ENCODE measurements at places on chromosomes 1 and 21.

DNA sequence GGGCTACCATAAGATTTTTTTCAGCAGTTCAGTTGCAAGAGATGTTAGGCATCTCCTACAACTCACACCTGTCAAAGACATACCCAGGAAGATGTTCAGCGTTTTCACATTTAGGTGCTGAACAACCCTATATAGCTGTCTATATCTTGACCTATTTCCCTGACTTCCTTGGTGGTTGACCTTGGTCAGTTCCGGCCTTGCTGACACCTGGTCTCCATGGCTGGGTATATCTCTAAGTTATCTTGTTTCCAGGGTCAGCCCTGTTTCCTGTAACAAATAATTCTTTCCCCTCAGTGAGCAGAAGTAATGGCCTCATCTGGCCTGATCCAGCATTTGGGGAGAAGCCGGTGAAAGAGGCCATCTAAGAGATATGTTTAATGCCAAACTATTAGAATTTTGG, 2.4 kb upstream of the BTG2 start:
- no peak overlapping the region for H3K4me3 ChIP-seq
- DNase-seq, result no peak
- peaks cover 34% of the 10 kb centered on the region for H3K4me1 ChIP-seq
- peaks cover 41% of the 10 kb centered on the region for H3K36me3 ChIP-seq
- H3K27ac ChIP-seq, result peak overlapping the region; percentile 100
- H3K27me3 ChIP-seq, result no peaks in the 10 kb centered on the region

DNA sequence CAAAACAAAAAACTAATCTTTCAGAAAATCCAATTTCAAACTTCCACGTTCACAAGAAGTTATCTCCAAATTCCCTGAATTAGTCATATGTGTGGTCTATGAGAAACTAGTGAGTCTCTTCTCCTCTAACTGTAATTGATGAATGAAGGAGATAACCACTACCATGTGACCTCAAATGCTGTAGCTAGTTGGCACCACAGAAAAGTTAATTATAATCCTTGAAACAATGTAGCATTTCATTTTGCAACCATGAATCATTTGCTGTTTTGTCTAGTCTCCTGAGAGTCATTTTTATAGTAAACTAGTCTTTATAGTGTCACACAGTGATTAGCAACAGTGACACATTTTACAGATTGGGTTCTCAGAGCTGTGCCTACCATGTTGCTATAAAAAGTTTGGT, 287.5 kb downstream of the LRRIQ3 start:
- DNase-seq, result no peak
- no peaks in the 10 kb centered on the region for H3K36me3 ChIP-seq
- H3K4me3 ChIP-seq, result no peak overlapping the region
- H3K4me1 ChIP-seq, result no peaks in the 10 kb centered on the region
- H3K27me3 ChIP-seq, result no peaks in the 10 kb centered on the region
- no peak overlapping the region for H3K27ac ChIP-seq

DNA sequence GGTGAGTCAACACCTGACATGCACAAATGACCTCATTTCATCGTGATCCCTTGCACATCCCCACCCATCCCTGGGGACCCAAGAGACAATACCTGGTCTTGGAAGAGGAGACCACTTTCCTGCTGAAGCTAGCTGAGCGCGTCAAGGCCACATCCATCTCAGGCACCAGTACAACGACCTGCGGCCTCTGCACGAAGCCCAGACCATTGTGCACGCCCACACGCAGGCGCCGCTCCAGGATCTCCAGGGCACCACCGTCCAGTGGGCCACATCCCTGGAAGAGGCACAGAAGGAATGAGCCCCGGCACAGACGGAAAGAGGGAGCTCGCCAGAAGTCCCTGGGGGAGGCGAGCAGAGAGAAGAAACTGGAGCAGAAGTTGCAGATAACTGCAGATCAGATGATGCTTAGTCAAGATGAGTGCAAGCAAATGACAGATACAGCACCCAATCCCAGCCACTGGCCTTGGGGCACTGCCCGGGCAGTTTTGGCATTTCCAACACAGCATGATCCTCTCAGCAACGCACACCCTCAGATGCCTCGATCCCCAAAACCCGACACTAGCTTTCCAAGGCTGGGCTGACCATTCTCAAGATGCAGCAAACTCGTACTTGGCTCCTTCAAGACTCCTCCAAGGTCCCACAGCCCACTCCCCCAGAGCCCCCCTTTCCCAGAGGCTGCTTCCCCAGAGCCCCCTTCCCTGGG, 44.1 kb downstream of the NPHP4 start:
- no peak for DNase-seq
- no peaks in the 10 kb centered on the region for H3K4me1 ChIP-seq
- peaks cover 8% of the 10 kb centered on the region for H3K36me3 ChIP-seq

DNA sequence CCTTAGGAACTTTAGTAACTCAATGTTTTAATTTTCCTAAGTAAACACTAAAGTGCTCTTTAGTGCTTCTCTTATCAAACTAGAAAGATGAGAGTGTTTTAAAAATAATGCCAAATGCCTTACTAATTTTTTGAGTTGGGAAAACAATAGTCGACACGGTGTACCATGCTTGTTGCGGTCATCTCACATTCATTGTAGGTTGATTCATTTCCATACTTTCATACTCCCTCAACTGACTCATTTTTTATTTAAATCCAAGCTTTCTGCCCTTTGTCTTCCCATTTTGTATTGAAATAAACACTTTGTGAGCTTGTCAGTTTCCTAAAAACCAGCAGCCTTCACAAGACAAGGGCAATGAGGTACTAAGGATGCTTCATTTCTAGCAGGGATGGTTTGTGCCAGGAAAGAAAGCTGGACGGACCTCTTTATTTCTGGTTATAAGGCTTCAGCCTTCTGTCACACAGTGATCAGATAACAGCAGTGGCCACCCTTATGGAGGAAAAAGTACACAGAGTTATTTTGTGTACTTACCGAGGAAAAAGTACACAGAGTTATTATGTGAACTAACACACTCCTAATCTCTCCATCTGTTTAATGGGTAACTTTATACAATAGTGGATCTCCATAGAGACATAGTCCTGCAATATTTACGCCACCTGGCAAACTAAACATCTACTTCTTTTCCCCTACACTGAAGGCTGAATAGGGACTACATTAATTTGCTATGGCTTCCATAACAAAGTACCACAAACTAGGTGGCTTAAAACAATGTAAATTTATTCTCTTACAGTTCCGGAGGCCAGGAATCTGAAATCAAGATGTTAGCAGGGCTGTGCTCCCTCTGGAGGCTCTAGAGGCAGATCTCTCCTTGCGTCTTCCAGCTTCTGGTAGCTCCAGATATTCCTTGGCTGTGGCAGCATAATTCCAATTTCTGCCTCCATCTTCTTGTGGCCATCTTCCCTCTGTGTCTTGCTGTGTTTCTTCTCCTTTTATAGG, 13.0 kb upstream of the CCDC190 start:
- H3K27me3 ChIP-seq, result peaks cover 59% of the 10 kb centered on the region
- no peaks in the 10 kb centered on the region for H3K4me1 ChIP-seq
- H3K27ac ChIP-seq, result no peak overlapping the region

GRCh38 chr1:33516428-33516827, 44.0 kb downstream of the ZSCAN20 start:
- H3K4me3 ChIP-seq, result no peak overlapping the region
- peaks cover 67% of the 10 kb centered on the region for H3K27me3 ChIP-seq
- H3K36me3 ChIP-seq, result no peaks in the 10 kb centered on the region
- no peak overlapping the region for H3K27ac ChIP-seq
- H3K4me1 ChIP-seq, result no peaks in the 10 kb centered on the region
- DNase-seq, result no peak

DNA sequence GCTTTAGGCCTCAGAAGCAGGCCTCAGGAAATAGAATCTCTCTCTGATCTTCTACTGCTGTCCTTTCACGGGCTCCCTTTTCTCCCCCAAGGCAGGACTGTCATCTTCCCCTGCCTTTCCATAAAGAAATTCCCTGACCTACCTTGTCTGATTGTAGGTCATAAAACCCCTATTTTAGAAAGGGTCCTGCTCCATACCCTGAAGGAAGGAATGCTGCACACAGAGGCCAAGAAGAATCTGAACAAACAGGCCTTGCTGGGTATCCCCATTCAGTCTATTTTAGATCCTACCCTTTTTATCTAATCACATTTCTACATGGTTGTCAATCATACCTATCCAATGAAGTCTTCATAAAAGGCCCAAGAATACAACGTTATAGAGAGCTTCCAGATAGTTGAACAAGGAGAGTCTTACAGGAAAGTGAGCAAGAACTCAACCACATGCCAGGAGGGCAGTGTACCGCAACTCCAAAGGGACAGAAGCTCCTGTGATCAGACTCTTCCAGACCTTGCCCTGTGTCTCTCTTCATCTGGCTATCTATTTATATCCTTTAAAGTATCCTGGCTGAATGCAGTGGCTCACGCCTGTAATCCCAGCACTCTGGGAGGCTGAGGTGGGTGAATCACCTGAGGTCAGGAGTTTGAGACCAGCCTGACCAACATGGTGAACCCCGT, 93.1 kb downstream of the SLC16A1 start:
- peaks cover 3% of the 10 kb centered on the region for H3K4me1 ChIP-seq
- no peak overlapping the region for H3K4me3 ChIP-seq
- no peaks in the 10 kb centered on the region for H3K36me3 ChIP-seq
- H3K27ac ChIP-seq, result no peak overlapping the region
- DNase-seq, result no peak

- no peaks in the 10 kb centered on the region for H3K4me1 ChIP-seq
- no peak overlapping the region for H3K4me3 ChIP-seq
- no peak overlapping the region for H3K27ac ChIP-seq
- no peaks in the 10 kb centered on the region for H3K27me3 ChIP-seq
- H3K36me3 ChIP-seq, result peaks cover 4% of the 10 kb centered on the region
- no peak for DNase-seq
These were observed 17.8 kb downstream of the HLCS start for GRCh38 chr21:36948686-36949085.

DNA sequence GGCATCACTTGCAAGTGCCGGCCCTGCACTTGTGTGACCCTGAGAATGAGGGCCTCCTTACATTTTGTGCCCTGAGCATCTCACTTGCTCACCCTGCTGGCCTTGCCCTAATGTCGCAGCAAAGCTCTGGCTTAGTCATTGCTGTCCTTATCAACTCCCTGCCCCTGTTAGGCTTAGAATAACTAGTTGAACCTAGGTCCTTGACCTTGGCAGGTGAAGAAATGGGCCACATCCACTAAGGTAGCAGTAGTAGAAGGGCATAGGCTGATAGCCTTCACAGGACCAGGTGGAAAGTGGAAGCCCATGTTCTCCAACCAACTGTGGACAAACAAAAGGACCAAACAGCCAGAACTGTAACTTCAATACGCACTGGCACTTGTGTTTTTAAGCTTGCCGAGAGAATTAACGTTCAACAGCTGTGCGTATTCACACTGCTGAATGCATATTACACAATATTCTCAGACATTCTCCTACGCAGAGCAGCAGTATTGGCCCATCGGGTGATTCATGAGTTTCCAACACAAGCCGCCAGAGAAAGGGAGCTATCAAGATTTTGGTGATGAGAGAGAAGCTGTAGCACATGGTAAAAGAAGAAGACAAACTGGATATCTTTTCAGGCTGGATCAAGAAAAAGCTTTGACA, 27.7 kb upstream of the PTGFRN start:
- H3K27me3 ChIP-seq, result no peaks in the 10 kb centered on the region
- no peaks in the 10 kb centered on the region for H3K36me3 ChIP-seq
- H3K4me3 ChIP-seq, result no peak overlapping the region
- no peak overlapping the region for H3K27ac ChIP-seq
- H3K4me1 ChIP-seq, result no peaks in the 10 kb centered on the region
- peak; percentile 7 for DNase-seq

- DNase-seq, result no peak
- no peak overlapping the region for H3K4me3 ChIP-seq
- H3K4me1 ChIP-seq, result no peaks in the 10 kb centered on the region
- H3K36me3 ChIP-seq, result no peaks in the 10 kb centered on the region
- no peaks in the 10 kb centered on the region for H3K27me3 ChIP-seq
These were observed 16.4 kb downstream of the CCN1 start for GRCh38 chr1:85596947-85597346.

- H3K27ac ChIP-seq, result peak overlapping the region; percentile 98
- H3K36me3 ChIP-seq, result peaks cover 30% of the 10 kb centered on the region
- DNase-seq, result no peak
- peaks cover 60% of the 10 kb centered on the region for H3K4me1 ChIP-seq
- no peaks in the 10 kb centered on the region for H3K27me3 ChIP-seq
- peak overlapping the region; percentile 94 for H3K4me3 ChIP-seq
These were observed 82.2 kb upstream of the AK4 start for GRCh38 chr1:65065524-65066418.

DNA sequence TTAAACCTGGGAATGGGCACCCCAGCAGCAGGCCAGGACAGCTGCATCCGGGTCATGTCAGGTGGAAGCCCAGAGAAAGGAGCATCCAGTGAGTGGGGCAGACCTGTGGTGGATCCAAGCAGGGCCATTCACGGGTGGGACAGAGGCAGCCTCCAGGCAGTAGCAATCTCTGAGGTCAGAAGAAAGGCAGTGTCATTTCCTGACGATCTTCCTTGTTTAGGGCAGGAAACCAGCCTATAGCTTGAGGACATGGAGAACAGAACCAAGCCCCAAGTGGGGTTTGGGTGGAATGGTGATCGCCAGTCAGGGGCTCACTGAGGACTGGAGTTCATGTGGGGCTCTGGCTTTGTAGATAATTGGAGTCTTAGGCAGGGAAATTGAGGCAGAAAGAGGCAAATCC, 209.4 kb downstream of the HIVEP3 start:
- H3K4me1 ChIP-seq, result peaks cover 12% of the 10 kb centered on the region
- DNase-seq, result no peak
- peaks cover 6% of the 10 kb centered on the region for H3K36me3 ChIP-seq
- no peaks in the 10 kb centered on the region for H3K27me3 ChIP-seq

DNA sequence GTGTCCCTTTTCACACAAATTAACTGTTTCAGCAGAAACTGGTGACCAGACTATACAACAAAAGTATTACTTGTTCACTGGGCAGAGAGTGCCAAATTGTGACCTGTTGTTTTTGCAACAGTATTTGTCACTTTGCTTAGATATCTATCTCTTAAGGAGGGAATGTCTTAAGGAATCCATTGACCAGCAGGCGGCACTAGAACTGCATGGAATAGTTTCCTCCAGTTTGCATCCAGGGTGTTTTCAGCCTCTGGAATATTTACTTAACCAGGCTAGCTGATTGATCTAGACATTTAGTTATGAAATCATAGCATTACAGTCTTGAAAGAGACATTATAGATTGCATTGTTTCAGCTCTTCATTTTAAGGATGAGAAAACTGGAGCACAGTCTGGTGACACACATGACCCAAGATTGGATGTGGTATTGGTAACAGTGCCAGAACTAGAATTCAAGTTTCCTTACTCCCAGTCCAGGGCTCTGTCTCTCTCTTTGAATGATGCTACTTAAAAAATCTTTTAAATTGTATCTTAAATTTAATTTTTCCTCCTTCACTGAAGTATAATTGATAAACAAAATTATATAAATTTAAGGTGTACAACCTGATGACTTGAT, 16.9 kb downstream of the RPTN start:
- no peak overlapping the region for H3K27ac ChIP-seq
- H3K36me3 ChIP-seq, result no peaks in the 10 kb centered on the region
- DNase-seq, result no peak
- H3K27me3 ChIP-seq, result peaks cover 28% of the 10 kb centered on the region
- no peaks in the 10 kb centered on the region for H3K4me1 ChIP-seq

GRCh38 chr1:185835191-185835590, 101.0 kb downstream of the HMCN1 start:
- H3K4me3 ChIP-seq, result no peak overlapping the region
- no peaks in the 10 kb centered on the region for H3K4me1 ChIP-seq
- H3K27ac ChIP-seq, result no peak overlapping the region
- no peaks in the 10 kb centered on the region for H3K36me3 ChIP-seq

Data from effector memory CD8-positive, alpha-beta T cell (primary cell).